ENCODE measurements at places on chromosomes 6 and 20.

DNA sequence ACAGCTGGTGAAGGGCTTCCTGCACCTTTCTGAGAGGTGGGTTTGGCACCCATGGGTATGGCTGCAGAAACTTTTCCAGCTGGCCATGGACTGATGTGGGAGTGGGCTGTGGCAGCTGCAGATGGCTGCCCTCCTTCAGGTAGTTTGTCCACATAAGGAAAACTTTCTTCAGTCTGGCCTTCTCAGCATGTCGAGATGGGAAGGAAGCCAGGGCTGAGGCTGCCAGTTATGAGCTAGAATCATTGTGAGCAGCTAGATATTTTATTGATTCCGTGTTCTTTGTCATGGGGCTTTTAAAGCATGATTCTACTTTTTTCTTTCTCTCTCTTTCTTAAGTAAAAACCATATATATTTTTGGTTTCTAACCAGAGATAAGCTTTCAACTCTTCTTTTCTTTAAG lies 16.6 kb downstream of the NKX2-4 start:
- no peak for DNase-seq

DNA sequence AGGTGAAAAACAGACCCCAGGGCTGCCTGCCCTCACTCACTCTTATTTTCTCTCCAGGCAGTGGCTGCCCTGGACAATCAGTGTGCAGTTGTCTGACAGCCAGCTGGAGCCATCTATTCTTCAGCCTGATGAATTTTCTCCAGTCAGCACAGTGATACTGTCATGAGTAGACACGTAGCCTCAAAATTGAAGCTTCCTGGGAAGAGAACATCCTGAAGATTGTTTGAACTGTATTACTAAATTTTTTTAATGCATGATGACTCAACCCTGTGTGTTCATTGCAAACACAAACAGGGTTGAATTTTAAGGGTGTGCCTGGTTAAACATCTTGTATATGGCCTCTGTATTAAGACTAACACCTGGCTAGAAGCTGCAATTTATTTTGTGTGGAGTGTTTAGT lies 49.8 kb upstream of the STXBP5 start:
- no peak for DNase-seq

GRCh38 chr20:44572551-44573500 lies 9.6 kb upstream of the PKIG start:
- DNase-seq, result no peak

DNA sequence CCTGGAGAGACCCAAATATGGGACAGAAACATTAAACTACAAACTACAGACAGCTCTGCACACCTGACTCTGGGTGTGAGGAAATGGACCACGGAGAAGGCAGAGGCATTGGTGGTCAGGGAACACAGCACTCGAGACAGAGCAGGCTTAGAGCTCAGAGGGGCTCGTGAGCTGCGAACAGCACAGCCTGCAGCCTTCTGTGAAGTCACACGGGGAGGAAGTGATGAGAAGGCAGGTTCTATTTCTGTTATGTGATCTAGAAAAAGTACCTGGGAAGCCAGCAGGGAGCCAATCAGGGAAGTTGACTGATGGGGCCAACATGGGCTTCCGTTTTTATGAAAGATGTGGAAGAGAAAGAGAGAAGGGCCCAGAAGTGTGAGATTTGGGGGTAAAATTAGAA lies 88.9 kb upstream of the SNAP25 start:
- no peak for DNase-seq

All from stimulated activated CD4-positive, alpha-beta T cell treated with anti-CD3 and anti-CD28 coated beads, TNF-alpha, amount 100 ng/mL, for 48 hours (primary cell).